ENCODE measurements at places on chromosomes 11 and 22.

DNA sequence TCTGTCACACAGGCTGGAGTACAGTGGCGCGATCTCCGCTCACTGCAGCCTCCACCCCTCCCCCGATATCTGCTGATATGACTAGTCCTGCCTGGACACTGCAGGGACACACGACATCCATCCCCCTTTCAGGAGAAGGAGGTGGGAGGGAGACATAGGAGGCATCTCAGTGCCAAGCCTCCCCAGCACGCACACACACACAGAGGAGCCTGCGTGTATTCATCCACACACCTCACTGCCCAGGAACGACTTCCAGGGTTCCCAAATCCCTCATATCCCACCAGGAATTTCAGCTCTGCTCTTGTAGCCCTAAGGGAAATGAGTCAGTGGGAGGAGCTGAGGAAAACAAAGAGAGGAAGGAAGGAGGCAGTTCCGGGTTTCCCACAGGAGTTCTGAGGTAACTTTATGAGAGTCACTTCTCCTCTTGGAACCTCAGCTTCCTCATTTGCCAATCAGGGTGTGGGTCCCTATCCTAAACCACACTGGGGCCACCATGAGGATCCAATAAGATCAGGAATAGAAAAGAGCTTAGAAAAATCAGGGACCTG is 37.2 kb upstream of the ACER3 start:
- peak; percentile 79 for DNase-seq

DNA sequence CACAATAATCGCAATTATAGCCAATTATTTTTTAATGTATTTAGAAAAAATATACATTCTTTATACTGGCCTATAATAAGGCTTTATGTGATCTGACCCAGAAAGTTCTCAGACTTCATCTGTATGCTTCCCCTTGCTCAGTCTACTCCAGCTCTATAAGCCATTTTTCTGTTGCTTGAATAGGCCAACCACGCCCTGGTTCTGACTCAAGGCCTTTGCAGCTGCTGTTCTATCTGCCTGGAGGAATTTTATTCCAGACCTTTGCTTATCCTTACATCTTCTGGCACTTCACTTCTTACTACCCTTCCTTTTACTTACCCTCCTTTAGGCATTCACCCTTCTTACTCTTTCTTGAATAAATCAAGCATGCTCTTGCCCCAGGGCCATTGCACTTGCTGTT is 54.9 kb upstream of the PDE3B start:
- no peak for DNase-seq

DNA sequence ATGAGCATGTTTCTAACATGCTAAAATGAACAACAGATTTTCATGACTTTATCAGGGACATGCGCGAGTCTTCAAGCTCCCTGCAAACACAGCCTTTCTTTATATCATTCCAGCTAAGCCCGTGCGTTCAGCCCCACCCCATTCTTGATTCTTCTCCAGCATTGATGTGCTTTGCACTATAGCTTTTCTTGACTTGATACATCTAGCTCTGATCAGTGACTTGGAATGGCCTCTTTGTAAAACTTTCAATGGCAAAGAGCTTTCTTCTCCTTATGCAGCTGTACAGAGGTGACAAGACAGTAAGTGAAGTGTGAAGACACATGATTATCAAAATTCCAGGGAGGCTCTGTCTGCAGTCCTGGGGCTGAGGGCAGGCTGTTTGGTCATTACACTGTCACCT is 561.0 kb downstream of the OPCML start:
- DNase-seq, result no peak

- DNase-seq, result no peak
Measured at GRCh38 chr11:86171627-86172026, 72.9 kb upstream of the EED start.

- no peak for DNase-seq
Measured at GRCh38 chr11:131449036-131450019, 78.9 kb downstream of the NTM start.

- no peak for DNase-seq
Measured at GRCh38 chr22:47205554-47205953, 443.1 kb downstream of the TBC1D22A start.

- no peak for DNase-seq
Measured at GRCh38 chr11:83256602-83257340, 29.4 kb downstream of the CCDC90B start.

- peak; percentile 95 for DNase-seq
Measured at GRCh38 chr11:8838248-8838647, 72.7 kb upstream of the AKIP1 start.

DNA sequence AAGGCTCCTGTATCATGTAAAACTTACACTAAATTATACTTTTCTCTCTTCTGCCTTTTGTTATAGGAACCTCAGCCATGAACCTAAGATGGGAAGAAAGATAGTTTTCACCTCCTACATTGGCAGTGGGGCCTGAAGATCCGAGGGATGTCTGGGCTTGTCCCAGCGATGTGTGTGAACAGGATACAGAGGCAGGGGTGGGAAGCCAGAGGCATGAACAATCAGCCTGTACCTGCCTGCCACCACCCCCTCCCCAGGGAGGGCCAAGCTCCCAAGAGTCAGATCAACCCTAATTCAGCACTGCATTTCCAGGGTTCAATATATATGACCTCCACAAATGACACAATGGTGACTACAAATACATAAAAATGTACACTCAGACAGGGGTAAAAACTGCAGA is 9.4 kb downstream of the KIAA0930 start:
- DNase-seq, result no peak

- DNase-seq, result no peak
Measured at GRCh38 chr11:116901964-116902688, 64.7 kb upstream of the APOA1 start.

Measured in fibroblast of mammary gland (primary cell).